ENCODE measurements at places on chromosomes 7 and 10.

DNA sequence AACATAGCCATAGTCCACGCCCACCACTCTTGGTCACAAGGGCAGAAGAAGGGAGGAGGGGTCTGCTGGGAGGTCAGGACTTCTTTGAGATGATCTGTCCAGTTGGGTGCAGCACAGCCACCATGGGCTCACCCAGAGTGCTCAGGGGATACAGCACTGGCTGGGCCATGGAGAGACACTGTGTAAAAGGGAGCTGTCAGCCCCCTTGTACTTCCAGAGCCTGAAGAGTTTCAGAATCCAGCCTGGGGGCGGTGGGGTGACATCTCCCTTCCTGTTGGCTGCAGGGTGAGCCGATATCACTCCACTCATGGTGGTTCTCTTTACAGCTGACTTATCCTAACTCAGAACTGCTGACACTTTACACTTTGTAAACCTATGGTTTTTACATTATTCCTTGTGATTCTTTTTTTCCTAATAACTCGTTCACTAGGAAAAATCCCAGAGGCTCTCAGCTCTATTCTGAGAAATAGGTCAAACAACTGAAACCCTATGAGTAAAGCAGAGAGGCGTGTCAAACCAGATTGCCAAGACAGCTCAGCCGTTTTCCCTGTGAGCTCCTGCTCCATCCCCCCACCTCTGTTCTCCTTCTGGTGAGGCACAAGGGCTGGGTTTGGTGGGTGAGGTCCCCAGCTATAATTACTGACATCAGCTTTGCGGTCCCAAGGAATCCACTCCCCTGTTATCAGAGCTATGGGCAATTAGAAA is 3.2 kb upstream of the MRPS24 start:
- DNase-seq, result no peak

- no peak for DNase-seq
Measured at GRCh38 chr10:85761906-85762445, 604.6 kb downstream of the GRID1 start.

GRCh38 chr7:18901351-18901750 is 216.1 kb downstream of the TWIST1 start:
- no peak for DNase-seq

DNA sequence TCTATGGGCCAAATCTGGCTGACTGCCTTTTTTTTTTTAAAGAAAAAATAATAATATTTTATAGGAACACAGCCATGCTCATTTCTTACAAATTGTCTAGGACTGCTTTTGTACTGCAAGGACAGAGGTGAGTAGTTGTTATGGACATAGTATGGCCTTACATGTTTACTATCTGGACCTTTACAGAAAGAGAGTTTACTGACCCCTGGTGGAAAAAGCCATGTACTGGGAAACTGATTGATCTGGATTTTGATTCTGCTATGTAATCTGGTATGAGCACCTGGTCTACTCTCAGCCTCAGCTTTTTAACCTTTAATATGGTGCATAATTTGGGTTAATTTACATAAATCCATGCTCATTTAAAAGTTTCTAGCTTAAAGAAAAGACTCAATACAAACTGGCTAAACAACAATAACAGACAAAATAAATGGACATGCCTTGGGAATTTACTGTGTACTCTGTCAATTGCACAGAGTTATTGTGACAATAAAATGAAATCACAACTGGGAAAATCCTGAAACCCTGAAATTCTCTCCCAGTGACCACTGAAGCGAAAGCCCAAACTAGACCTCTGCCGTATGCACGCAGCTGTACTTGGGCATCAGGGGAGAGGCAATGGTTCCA is 260.7 kb downstream of the BMPER start:
- no peak for DNase-seq

- DNase-seq, result no peak
Measured at GRCh38 chr7:107996072-107996882, 6.7 kb downstream of the LAMB1 start.

- DNase-seq, result no peak
Measured at GRCh38 chr7:50739744-50740435, 42.8 kb downstream of the GRB10 start.

DNA sequence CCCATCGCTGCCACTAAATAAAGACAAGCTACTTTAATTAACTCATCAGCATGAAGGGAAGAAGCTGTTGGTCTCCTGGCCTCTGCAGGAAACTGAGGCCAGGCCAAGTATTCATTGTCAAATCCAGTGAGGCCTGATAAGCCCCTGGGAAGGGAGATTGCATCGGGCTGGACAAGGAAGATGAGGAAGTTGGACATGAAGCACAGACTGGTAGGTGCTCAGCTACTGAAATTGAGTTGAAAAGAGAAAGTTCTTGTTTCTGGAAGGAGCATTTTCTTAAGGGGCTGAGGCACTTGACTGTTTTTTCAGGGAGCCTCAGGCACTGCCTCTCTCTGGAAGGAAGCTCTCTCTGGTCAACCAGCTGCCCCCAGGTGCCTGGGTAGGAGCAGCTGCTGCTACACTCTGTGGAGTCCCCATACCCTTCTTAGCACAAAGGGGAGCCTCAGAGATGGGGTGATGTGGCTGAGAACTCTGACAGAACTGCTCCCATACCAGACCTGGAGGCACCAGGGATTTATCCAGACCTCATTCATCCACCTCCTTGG is 90.3 kb upstream of the IKZF1 start:
- DNase-seq, result no peak

- DNase-seq, result no peak
Measured at GRCh38 chr10:5515948-5516761, 8.6 kb upstream of the CALML3 start.

DNA sequence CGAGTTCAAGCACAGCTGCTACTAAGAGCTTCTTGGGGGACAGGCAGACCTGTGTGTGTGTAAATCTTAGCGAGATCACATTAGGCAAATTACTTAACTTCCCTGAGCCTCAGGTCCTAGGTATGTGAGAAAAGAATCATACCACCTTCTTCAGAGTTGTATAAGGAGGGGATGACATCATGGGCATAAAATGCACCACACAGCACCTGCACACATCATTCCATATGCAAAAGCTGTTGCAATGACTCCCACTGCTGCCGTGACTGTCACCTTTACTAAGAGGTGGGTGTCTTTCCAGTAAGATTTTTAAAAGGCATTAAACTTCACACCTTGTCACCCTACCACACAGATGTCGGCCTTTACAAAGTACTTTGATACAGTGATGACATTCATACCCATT is 146.0 kb downstream of the FANK1 start:
- no peak for DNase-seq

GRCh38 chr7:99221866-99222265 is 14.0 kb upstream of the KPNA7 start:
- DNase-seq, result no peak

DNA sequence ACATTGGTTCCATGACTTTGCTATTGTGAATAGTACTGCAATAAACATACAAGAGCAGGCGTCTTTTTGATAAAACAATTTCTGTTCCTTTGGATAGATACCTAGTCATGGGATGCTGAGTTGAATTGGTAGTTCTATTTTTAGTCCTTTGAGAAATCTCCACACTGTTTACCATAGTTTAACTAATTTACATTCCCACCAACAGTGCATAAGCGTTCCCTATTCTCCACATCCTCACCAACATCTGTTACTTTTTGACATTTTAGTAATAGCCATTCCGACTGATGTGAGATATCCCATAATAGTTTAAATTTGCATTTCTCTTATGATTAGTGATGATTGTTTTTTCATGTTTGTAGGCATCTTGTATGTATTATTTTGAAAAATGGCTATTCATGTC is 707.0 kb downstream of the SORCS1 start:
- DNase-seq, result no peak

- no peak for DNase-seq
Measured at GRCh38 chr10:17144757-17145156, 15.1 kb upstream of the CUBN start.

GRCh38 chr10:102802920-102803534 is 34.2 kb downstream of the CYP17A1 start:
- no peak for DNase-seq

GRCh38 chr7:151239837-151240459 is 7.7 kb downstream of the CHPF2 start:
- DNase-seq, result no peak

DNA sequence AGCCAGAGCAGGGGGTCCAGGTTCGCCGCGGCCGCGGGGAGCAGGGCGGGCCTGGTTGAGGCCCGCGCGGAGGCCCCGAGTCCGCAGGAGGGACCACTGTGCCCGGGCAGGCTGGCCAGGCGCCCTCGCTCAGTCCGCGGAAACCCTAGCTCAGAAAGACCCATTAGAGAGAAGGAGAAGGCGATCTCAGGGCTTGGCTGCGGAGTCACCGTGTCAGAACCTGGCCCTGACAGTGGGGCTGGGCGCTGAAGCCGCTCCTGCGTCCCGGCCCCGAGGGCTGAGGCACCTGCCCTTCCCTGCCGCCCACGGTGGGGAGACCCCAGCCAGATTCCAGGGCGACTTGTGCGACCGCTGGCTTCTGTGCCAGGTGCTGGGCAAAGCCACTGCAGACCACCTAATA is 14.2 kb upstream of the EGFR start:
- no peak for DNase-seq

DNA sequence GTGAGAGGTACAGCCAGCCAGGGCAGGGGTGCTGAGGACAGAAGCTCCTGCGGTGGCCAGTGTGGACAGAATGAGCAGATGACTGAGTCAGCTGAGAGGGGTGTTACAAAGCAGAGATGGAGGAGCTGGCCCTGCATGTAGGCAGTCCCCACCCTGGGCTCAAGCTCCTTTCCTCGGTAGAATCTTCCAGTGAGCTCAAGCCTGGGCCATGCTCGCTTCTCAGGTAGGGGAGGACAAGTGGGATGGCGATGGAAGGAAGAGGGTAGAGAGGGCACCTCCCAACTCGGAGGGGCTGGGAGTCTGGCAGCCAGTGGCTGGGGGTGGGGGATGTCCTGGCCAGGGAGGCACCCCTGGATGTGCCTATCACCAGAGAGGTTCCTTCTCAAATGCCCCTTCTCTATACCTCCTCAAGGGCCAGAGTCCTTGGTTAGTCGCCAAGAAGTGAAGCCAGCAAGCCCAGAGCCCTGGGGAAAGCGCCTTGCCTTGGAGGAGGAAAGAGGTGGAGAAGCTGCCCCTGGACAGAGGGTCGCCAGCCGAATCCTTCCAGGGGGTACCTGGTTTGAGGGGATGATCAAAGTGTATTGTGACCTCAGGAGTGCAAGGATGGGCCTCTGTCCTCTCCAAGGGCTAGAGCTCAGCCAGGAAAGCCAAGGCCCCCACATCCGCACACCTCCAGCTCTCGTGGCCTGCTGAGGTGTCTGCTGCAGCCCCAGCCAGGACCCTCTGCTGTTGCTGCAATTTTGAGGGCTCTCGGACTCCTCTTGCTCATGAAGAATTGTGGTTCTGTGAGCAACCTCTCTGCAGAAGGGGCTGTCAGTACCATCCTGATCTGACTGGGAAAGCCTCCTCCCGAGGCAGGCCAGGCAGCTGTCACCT is 88.6 kb upstream of the MACROH2A2 start:
- no peak for DNase-seq

DNA sequence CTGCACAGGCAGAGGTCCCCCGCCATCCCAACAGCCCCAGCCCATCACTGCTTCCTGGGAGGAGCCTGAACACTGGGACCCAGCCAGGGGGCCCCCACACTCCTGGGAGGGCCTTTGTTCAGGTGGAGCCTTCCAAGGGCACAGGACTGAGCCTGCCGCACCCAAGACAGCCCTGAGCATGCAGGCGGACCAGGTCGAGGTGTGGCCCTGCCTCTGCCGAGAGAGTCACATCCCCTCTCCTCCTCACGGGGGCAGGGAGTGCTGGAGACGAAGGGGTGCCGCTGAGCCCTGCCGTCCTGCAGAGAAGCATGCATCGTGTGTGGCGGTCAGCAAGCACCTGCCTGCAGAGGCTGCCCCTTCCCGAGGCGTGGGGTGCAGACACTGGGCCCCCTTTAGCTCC is 7.3 kb upstream of the MAFK start:
- DNase-seq, result no peak

DNA sequence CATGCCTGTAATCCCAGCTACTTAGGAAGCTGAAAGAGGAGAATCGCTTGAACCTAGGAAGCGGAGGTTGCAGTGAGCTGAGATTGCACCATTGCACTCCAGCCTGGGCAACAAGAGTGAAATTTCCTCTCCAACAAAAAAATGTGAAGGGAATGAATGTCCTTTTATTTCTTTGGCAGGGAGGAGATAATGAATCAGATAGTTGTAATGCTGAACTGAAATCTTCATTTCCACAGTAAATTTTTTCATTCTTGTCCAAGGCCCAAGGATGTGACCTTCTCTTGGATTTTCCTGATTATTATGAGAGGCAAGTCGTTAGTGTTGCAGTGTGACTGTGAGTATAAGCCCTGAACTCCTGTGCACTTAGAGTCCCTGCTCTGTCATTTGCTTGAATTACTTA is 13.6 kb downstream of the STAMBPL1 start:
- no peak for DNase-seq

- no peak for DNase-seq
Measured at GRCh38 chr7:71364551-71364950, 232.6 kb downstream of the GALNT17 start.

DNA sequence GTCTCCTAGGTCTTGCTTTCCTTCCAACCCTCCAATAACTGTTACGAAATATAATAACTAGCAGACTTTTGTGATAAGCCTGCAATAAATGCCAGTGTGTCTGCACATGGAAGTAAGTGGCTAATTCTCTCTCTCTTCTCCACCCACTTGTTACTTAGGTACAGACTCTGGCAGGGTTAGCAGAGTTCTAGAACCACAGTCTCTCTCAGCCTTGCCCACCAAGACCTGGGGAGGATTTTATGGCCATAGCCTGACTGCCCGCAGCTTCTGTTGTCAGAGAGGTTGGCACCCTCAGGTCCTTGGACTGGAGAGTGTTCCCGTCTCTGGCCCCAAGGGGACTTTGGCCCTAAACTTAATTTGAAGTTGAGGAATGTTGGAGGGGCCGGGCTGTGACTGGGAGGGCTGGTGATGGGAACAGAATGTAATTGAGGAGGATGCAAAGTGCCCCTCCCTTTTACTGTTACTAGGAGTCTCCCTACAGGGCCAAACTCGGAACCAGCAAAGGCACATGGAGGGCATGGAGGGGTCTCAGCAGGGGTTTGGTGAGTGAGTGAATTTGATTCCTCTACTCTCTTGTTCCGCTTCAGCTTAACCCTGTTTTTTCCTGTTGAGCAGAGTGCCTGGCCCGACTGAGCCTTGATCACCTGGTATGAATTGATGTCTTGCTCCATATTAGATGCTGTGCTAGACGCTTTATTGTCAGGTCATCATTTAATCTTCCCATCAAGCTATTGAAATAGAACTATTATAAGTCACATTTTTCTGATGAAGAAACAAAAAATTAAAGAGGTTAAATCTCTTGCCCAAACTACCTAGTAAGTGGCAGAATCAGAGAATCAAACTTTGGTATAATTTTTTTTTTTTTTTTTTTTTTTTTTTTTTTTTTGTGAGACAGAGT is 37.0 kb upstream of the LCOR start:
- no peak for DNase-seq

- no peak for DNase-seq
Measured at GRCh38 chr7:8338206-8338605, 76.2 kb upstream of the ICA1 start.

DNA sequence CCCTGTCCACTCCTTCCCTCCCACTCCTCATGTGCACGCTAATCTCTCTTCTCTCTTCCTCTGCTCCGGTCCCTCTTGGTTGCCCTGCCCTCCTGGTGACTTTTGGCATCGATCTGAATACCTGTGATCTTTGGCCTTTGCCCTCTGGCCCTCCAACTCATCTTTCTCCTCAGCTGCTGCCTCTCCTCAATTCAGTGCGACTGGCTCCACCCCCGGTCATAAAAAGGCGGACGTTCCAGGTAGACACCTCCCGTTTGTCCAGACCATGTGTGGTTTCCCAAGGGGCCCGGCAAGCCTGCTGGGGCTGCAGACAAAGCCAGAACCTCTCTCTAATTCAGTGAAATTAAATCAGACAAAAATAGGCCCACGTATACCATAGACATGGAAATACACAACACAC is 96.8 kb downstream of the COL13A1 start:
- DNase-seq, result no peak

Data from cortex of kidney (tissue), 1 donor.